ENCODE measurements at places on chromosomes 16 and 17.

DNA sequence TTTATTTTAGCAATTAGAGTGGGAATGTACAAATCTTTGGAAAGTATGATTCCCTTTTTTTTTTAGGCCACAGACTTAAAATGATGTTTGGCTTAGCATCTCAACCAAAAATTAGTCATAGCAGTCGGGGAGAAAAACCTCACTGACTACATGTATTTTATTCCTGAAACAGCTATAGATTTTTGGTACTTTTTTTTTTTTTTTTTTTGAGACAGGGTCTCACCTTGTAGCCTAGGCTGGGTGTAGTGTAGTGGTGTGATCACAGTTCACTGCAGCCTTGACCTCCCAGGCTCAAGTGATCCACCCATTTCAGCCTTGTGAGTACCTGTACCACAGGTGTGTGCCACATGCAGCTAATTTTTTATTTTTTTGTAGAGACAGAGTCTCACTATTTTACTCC, 23.4 kb downstream of the RNFT1 start:
- DNase-seq, result no peak
- H3K4me1 ChIP-seq, result no peaks in the 10 kb centered on the region
- H3K36me3 ChIP-seq, result peaks cover 5% of the 10 kb centered on the region
- no peaks in the 10 kb centered on the region for H3K27me3 ChIP-seq

DNA sequence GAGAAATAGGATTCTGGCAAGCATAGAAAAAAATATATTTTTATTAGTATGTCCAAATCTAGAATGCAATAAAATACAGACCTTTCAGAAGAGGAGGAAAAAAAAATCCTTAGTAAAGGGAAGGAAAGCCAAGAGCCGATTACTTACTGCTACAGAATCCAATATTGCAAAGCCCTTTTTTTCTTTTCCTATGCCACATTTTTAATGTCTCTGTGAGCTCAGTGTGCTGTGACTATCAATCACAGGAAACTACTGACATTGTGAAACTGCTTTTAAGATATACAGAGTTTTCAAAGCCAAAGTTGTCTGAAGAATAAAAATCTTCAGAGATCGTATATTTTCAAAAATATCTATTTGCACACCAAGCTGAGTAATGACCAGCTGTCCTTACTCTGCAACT, 120.4 kb downstream of the CHD9NB start:
- peaks cover 10% of the 10 kb centered on the region for H3K4me1 ChIP-seq
- no peak overlapping the region for H3K27ac ChIP-seq
- DNase-seq, result no peak
- no peak overlapping the region for H3K4me3 ChIP-seq

- peaks cover 5% of the 10 kb centered on the region for H3K27me3 ChIP-seq
- peaks cover 19% of the 10 kb centered on the region for H3K4me1 ChIP-seq
- DNase-seq, result no peak
Observed at GRCh38 chr17:78110363-78111015, 18.1 kb downstream of the TMC6 start.

DNA sequence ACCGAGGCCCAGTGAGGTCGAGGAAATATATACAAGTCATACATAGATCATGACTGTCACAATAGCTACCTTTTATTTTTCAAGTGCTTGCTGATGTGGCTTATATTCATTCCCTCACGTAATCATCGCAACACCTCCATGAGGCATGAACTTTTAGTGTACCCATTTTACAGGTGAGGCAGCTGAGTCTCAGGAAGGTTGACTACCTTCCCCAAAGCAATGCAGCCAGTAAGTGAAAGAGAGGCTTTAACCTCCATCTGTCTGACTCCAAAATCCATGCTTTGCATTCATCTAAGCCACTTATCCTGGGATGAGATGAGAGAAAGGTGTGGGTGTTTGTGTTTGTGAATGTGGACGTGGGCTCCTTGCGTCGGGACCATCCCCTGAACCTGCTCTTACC, 30.8 kb downstream of the CALB2 start:
- peaks cover 56% of the 10 kb centered on the region for H3K27me3 ChIP-seq
- no peaks in the 10 kb centered on the region for H3K36me3 ChIP-seq
- H3K4me1 ChIP-seq, result peaks cover 8% of the 10 kb centered on the region

- no peak for DNase-seq
- H3K4me3 ChIP-seq, result no peak overlapping the region
- H3K27me3 ChIP-seq, result peaks cover 16% of the 10 kb centered on the region
- no peaks in the 10 kb centered on the region for H3K4me1 ChIP-seq
- no peaks in the 10 kb centered on the region for H3K36me3 ChIP-seq
- no peak overlapping the region for H3K27ac ChIP-seq
Observed at GRCh38 chr16:86798247-86799041, 220.1 kb downstream of the FOXL1 start.

- no peak for DNase-seq
- H3K36me3 ChIP-seq, result no peaks in the 10 kb centered on the region
- H3K27ac ChIP-seq, result no peak overlapping the region
- peaks cover 73% of the 10 kb centered on the region for H3K27me3 ChIP-seq
- H3K4me1 ChIP-seq, result peaks cover 2% of the 10 kb centered on the region
Observed at GRCh38 chr16:79316004-79316458, 284.5 kb downstream of the MAF start.

Data from neural crest cell (in vitro differentiated cells).